ENCODE measurements at places on chromosomes 2 and 18. TPM values are rescaled to one million over a fixed set of nuclear protein-coding genes. Genes with fewer than 3 reads are reported as not detected.

DNA sequence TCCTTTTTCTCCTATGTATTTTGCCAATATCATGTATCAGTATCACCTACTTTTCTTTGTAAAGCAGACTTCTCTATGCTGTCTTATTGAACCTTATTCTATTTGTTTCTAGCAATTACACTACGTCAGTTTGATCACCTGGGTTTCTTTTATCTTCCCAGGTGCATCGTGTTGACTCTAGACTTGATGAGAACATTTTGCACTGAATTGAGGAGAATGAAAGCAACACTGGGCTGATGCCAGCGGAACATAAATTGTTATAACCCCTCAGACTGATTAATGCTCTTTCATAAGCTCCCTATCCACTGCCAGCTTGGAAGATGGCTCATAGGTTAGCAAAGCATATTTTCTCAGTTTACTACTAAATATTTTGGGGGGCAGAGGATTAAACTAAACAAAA lies 140.6 kb downstream of the EPHA4 start:
- no peak for DNase-seq

- DNase-seq, result no peak
Observed at GRCh38 chr18:50473881-50474280, 86.0 kb upstream of the MAPK4 start.

CRACDL gene
- total RNA-seq, result 4.4 TPM

EFR3B gene
- 3.8 TPM for total RNA-seq

ASAP2 gene
- 10.7 TPM for total RNA-seq

GALNT5 gene
- total RNA-seq, result 0.16 TPM

- DNase-seq, result no peak
Observed at GRCh38 chr18:60656553-60656952, 284.0 kb upstream of the MC4R start.

DNA sequence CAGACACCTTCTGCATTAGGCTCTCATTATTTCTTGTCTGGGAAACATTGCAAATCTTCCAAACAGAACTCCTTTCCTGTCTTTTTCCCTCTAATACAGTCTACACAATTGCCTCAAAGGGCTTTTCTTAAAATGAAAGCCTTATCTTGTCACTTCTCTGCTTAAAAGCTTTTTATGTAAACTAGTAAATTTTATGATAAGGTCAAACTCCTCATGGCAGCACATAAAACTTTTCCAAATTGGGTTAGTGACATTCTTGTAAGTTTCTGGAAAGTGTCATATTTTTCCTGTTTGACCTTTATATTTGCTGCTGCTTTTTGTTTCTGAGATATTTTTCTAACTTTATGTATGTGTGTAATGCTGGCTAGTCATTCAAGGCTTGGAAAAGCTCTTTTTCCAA lies 261.4 kb upstream of the KLHL14 start:
- DNase-seq, result no peak

DNA sequence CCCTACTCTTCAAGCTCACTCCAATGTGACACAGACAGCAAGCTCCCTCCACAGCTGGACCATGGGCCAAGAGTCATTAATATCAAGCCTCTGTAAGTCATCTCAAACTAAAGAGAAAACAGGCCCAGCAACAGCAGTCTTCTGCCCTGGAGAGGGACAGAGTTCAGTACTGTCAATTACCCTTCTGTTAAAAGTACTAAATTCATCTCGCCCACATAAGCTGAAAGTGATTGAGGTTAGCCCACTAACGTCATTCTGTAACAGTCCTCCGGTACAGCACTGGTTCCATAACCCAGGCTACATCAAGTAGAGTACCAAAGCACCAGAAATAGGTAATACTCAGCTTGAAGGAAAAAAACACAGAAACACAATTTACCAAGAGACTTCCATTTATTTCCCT lies 25.9 kb downstream of the THADA start:
- DNase-seq, result no peak

GRCh38 chr2:110832740-110833139 lies 100.4 kb downstream of the ACOXL start:
- DNase-seq, result no peak

DNA sequence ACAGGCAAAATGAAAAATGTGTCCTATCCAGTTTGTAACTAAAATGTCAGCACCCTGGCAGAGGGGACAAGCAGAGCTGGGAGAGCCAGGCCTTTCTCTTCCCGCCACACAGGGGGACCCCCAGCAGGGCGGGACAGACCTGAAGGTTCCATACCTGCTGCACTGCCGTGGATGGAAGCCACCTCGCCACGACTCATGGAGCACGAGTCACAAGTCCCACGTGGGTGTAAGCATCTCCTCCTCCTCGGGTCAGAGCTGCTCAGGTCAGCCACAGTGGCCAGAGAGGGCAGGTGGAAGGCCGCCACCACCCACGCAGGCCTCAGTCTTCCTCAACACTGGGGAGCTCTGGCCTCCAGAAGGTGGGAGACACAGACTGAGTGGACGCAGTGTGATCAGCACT lies 21.0 kb downstream of the C1QL2 start:
- no peak for DNase-seq

- peak; percentile 88 for DNase-seq
Observed at GRCh38 chr18:36187193-36187825, at the start of gene MOCOS. Gene MOCOS, plus strand, starts transcription at chr18:36187497. Its CDS starts 43 bp downstream, at chr18:36187540.

GRCh38 chr2:68403199-68403644 lies 38.1 kb downstream of the PLEK start:
- DNase-seq, result no peak

DNA sequence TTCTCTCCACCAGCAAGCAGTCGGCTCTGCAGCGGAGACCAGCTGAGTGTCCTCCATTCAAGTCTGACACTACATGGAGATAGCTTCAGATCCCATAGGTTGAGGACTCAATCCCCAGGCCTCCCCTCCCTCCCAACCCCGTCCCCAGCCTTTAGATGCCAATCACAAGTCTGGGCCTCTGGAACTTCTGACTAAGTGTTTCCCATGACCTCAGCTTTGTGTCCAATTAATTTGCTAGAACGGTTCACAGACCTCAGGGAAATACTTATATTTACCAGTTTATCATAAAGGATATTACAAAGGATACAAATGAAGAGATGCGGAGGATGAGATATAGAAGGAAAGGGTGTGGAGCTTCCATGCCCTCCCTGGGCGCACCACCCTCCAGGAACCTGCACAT lies 77.4 kb downstream of the MERTK start:
- no peak for DNase-seq

CYTIP gene
- total RNA-seq, result 1.1 TPM

GRCh38 chr2:143334837-143335236 lies 205.6 kb downstream of the ARHGAP15 start:
- no peak for DNase-seq

DCC gene
- not detected for total RNA-seq

DNA sequence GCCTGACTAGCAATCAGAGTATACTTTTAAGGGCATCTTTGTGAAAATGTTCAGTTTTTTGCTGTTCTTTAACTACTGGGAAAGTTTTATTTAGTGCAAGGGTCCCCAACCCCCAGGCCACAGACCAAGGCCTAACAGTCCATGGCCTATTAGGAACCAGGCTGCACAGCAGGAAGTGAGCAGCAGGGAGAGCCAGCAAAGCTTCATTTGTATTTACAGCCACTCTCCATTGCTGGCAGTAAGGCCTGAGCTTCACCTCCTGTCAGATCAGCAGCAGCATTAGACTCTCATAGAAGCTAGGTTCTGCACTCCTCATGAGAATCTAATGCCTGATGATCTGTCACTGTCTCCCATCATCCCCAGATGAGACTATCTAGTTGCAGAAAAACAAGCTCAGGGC lies 17.1 kb upstream of the NR4A2 start:
- no peak for DNase-seq

FOXI3 gene
- not detected for total RNA-seq
